Fibroblast of skin of right biceps (primary cell): ENCODE measurements at places on chromosomes 13 and 19.

DNA sequence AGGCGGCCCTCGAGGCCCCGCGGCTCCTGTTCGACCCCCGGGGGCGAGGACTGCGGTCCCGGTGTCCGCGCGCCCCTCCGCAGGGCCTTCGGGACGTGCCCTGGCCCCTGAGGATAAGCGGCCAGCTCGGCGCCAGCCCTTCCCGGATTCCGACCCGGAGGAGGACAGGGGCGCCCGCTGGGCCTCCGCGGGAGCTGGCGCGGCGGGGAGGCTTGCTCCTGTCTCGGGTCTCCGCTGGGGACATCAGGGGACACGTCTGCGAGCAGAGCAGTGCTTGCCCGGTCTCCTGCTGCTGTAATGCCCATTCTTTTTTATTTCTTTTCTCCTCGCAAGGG lies 829 bp downstream of the B3GLCT start:
- no peak for DNase-seq

- DNase-seq: peak; percentile 33
Observed at GRCh38 chr13:94657167-94657566, 55.2 kb downstream of the SOX21 start.

- no peak for DNase-seq
Observed at GRCh38 chr19:45766296-45766868, 2.7 kb downstream of the SIX5 start.

GRCh38 chr19:14577885-14578427 lies 4.9 kb upstream of the CLEC17A start:
- DNase-seq: no peak

- DNase-seq: peak; percentile 84
Observed at GRCh38 chr19:46076951-46077814, 36.4 kb upstream of the IGFL4 start.

DNA sequence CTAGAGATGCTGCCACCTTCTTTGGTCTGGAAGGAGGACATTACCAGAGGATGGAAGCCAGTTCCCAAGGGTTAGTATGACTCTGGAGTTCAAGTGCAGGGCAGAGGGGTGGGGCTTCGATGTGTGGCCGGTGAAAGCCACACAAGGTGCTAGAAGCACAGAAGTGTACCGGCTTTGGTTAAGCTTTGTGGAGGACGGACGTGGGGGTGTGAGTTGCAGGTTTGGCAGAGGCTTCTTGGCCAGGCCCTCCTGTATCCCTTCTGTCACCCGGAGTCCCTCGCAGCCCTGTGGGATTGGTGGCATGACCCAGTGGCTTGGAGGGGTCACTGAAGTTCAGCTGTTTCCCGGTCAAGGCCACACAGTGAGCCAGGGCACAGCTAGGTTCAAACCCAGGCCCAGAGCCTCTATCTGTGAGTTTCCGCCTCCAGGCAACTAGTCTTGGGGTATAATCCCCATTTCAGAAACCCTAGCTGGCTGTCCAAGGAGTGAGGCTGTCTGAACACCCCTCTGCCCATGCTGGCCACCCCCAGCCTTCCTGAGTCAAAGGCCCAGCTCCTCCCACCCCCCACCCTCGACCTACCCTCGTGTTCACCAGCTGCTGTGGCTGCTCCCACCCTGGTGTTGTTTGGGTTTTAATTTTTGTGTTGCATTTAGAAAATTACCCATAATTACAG lies 4.6 kb upstream of the SSBP4 start:
- DNase-seq: no peak

- peak; percentile 53 for DNase-seq
Observed at GRCh38 chr19:4567584-4568071, 8.1 kb upstream of the SEMA6B start.

GRCh38 chr19:18637673-18638630 lies 1.1 kb downstream of the KLHL26 start:
- no peak for DNase-seq

GRCh38 chr19:17866312-17866963 lies 5.3 kb upstream of the SLC5A5 start:
- DNase-seq: no peak

- peak; percentile 19 for DNase-seq
Observed at GRCh38 chr13:28653111-28653510, 5.8 kb upstream of the POMP start.

DNA sequence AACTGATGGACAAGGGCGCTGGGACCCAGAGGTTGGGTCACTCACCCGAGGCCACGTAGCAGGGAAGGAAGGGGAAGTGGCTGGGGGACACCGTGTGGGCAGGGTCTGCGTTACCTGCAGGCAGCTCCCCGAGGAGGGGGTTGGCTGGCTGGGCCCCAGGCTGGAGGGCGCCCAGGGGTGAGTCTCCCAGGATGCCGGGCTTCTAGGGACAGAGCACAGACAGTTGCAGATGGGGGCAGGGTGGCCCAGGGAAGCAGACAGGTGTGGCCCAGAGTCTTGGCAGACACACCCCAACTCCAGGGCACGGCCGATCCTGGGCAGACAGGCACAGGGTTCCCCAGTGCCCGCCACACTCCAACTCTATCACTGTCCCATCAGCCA lies 5.6 kb upstream of the FDX2 start:
- no peak for DNase-seq

- DNase-seq: no peak
Observed at GRCh38 chr13:52786766-52787165, 47.1 kb upstream of the CNMD start.

GRCh38 chr19:49588365-49589122 lies 2.4 kb upstream of the PRR12 start:
- DNase-seq: no peak

DNA sequence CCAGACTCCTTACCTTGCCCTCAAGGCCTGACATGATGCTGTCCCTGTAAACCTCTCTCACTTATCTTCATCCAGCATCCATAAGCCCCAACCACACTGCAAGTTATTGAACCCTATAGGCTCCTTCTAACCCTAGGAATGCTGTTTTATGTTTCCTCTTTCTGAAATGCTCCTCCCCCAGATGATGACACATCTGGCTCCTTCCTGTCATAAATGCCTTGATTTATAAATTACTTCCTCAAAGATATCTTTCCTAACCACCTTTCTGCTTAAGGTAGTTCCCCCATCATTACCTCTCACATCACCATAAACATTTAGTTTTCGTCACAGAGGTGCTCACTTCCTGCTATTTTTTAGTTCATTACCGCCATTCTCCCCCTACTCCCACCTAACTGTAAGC lies 12.3 kb downstream of the RUBCNL start:
- DNase-seq: no peak

- DNase-seq: peak; percentile 75
Observed at GRCh38 chr19:45677351-45678230, 9.6 kb downstream of the GIPR start.

DNA sequence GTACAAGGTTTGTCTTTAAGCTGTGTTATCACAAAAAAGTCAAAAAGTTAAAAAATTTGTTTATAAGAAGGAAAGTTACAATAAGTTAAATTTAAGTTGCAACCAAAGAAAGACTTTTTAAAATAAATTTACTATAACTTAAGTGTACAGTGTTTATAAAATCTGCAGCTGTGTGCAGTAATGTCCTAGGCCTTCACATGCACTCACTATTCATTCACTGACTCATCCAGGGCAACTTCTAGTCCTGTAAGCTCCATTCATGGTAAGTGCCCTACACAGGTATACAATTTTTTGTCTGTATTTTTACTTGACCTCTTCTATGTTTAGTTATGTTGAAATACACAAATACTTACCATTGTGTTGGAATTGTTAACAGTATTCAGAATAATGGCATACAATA lies 667.9 kb upstream of the SLITRK5 start:
- DNase-seq: no peak

DNA sequence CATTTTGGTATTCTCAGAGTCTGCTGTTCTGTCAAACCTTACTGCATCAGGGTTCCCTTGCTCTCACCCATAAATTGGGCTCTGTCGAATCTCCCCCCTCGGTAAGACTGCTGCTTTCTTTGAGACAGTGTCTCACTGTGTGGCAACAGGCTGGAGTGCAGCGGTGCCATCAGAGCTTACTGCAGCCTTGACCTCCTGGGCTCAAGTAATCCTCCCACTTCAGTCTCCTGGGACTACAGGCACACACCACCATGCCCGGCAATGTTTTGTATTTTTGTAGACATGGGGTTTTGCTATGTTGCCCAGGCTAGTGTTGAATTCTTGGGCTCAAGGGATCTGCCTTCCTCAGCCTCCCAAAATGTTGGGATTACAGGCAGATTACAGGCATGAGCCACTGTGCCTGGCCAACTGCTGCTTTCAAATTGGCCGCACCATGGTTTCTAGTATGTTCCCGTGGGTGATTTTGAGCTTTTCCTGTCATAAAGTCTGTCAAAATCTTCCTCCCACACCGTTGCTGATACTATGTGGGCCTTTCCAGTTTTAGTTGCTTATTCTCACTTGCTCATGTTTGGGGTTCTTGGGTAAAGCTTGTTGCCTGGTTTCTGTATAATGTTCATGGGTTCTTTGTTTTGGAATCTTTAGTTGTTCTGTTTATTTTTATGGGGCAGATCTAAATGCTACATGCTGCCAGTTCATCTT lies 10.6 kb downstream of the RFC3 start:
- no peak for DNase-seq

DNA sequence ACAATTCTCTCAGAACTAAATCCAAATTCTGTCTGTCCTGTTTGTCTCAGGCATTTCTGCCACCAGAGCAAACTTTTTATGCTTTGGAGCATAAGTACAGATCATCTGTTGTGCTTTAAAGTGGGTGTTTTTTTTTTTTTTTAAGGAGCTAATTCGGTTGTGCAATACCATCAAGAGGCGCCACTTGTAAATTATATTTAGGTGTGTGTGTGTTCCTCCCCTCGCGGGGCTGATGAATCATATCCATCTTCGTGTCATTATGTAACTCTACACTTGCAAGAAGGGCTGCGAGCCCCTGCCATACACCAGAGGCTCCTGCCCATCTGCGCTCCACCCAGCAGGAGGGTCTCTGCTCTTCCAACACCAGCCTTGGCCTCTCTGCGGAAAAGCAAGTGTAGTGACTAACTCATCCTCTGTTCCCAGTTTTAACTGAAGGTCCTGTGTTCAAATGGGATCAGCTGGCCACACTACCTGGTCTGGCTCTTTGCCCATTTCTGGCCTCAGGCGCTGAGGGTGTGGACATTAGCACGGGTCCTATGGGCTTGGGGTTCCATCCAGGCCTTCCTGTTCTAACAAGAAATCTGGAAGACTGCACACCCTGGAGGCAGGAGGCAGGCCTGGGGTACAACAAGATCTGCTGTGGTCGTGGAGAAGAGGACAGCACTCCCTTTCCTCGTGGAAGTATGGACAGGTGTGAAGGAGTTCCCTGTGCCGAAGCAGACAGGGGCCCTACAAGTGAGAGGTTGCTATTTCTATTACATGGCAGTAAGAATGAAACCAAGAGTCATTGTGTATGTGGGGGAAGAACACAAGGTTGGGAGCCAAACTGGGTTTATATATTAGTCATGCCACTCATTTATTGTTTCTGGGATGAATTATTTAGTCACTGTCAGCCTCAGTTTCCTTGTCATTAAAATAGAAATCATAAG lies 96.1 kb upstream of the MBNL2 start:
- peak; percentile 81 for DNase-seq

DNA sequence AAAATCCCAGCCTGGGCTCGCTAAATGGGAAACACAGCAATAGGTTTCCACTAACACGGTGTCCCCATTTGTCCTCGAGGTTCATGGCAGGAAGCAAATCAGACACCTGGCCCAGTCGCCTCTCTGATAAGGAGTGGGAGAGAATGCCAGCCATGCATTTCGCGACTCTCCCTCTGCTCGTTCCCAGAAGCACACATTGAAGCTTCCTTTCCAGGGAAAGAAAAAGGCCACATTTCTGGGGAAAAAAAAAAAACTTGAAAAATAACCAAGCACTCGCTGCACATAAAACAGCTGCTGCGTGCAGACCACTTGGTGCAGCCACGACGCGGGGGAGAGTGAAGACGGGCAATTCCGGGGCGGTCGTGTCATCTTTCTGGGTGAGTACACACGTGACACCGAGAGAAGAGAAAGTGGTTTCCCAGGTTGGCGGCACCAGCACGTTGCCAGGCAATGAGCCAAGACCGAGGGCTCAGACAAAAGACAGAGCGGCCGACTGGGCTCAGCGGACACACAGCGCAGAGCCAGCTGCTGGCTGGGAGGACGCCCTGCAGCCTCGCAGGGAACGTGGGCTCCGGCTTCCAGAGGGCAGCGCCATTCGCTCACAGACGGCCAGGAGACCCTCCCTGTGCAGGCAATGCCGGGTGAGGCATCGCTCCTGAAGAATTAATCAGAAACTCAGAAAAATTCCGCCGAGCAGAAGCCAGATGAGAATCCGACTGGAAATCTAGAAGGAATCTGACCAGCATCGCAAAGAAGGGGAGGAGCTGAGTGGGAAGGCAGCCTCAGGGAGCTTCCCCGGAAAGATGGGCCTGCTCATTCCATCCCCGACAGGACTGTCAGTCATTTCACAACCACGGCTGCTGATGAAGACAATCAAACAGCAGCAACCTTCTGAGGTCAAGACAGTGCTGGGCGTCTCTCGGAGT lies 83.2 kb upstream of the IRS2 start:
- DNase-seq: peak; percentile 76

GRCh38 chr13:40472427-40473220 lies 193.8 kb downstream of the FOXO1 start:
- DNase-seq: no peak

- no peak for DNase-seq
Observed at GRCh38 chr13:103358255-103358932, 292.2 kb upstream of the SLC10A2 start.

DNA sequence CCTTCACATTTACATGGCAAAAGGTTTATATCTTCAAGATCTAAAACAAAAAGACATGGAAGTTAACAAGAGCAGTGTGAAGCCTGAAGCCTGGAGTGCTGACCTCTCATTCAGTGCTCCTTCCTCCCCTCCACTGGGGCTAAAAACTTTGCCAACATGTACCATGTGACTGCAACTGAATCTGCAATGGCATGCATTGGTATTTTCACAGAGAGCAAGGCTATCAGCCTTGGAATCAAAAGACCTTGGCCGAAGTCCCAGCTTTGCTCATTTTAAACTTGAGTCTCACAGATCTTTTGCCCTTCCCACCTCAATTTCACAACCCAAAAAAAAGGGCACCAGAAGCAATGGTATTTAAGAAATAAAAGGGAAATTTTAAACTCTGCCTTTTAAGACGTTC lies 325.1 kb downstream of the DCT start:
- DNase-seq: peak; percentile 42

GRCh38 chr19:7337380-7338194 lies 11.2 kb upstream of the ARHGEF18 start:
- DNase-seq: no peak

- DNase-seq: peak; percentile 80
Observed at GRCh38 chr19:50607874-50608785, 31.6 kb downstream of the SYT3 start.

- DNase-seq: no peak
Observed at GRCh38 chr13:21730186-21730880, 59.5 kb downstream of the FGF9 start.

DNA sequence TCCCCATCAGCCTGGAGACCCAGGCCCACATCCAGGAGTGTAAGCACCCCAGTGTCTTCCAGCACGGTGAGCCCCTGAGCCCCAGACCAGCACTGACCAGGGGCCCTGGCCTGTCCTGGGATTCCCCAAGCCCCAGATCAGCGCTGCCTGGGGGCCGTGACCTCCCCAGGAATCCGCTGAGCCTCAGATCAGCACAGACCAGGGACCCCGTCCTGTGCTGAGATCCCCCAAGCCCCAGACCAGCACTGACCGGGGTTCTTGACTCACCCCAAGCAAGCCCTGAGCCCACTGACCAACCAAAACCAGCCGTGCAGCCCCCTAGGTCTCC lies 5.7 kb downstream of the MCOLN1 start:
- no peak for DNase-seq
